ENCODE measurements at places on chromosomes 4 and X.

GRCh38 chr4:2412534-2412884 is 5.9 kb downstream of the ZFYVE28 start:
- peak; percentile 38 for DNase-seq

GRCh38 chr4:88223516-88223915 is 60.8 kb downstream of the PPM1K start:
- no peak for DNase-seq

GRCh38 chr4:137576446-137576845 is 44.2 kb upstream of the PCDH18 start:
- DNase-seq: no peak

- no peak for DNase-seq
These were observed 1016.1 kb upstream of the PCDH7 start for GRCh38 chr4:29704059-29704458.

DNA sequence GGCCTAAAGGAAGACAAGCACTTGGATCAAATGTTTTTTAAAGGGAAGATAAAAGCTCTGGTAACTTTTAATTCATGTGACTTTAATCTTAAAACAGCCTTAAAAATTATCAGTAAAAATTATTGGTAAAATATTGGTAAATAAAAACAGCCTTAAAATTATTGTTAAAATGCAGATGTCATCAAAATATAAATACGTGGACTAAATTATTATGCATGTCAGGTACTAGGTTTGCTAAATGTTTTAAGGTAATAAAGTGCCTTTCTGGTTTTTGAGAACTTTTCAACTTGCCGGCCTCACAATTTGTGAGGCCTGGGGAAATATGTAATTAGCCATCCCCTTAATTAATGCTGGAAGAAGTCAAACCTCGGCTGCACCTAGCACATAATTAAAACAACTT is 147.7 kb downstream of the PRR32 start:
- DNase-seq: no peak

DNA sequence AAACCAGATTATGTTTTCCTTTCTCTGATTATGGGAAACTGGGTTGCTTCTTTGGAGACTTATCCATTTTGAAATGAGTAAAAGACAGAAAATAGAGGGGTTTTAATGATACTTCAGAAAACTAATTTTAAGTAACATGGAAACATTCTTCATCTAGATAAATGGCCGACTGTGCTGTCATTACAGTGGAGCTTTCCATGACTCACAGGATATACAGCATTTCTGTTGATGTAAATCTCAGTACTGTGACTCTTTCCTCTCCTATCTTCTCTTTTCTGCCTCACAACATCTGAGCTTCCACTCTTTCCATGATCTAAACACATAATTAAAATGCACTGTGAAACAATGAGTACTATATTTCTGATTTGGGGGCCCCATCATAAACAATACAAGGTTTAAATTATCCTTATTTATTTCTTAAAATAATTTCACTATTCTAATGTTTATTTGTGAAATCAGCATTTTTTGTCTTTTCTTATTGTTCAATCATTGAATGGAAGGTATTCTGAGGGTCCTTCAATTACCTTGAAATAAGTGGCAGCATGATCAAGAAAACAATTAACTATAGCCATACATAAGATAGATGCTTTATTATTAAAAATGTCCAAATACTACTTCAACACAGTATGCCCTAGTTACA is 19.3 kb downstream of the SEC24D start:
- DNase-seq: no peak

- DNase-seq: peak; percentile 53
These were observed 28.5 kb downstream of the TBCK start for GRCh38 chr4:106287353-106287969.

DNA sequence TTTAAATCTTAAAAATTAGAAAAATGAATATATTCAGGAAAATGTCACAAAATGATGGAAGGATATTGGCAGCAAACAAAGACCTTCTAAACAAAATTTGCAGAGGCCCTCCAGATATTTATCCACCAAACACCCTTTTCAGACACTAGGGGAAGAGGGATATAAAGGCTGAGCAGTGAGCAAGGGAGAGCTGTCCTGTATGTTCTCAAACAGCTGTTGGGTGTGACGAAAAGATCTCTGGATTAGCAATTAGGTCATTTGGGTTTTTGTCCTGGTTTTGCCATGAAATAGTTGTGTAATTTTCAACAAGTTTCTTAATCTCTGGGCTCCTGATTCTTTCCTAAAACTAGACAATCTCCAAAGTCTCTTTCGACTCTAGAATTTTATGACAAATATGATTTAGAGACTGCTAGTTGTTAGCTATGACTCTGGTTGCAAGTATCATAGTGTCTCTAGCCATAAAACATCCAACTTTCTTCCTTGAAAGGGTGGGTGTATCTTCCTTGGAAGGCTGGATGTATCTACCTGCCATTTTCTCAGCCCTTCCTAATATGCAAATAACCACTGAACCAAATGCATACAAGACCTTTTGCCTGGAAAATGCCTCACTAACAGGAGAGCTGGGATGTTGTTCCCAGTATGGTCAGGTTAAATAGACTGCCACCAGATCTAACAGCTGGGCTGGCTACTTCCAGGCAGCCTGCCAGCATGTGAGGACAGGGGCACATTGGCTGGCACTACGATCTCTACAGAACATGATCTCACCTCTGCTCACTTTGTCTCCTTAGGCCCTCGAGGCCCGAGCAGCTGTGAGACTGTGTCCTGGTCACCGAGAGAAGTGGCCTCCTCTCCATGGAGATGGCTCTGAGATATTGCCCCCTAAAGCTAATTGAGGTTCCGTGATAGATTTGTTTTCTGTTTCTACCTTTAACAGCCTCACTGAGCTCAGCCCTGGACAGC is 225.5 kb upstream of the JADE1 start:
- DNase-seq: peak; percentile 42

DNA sequence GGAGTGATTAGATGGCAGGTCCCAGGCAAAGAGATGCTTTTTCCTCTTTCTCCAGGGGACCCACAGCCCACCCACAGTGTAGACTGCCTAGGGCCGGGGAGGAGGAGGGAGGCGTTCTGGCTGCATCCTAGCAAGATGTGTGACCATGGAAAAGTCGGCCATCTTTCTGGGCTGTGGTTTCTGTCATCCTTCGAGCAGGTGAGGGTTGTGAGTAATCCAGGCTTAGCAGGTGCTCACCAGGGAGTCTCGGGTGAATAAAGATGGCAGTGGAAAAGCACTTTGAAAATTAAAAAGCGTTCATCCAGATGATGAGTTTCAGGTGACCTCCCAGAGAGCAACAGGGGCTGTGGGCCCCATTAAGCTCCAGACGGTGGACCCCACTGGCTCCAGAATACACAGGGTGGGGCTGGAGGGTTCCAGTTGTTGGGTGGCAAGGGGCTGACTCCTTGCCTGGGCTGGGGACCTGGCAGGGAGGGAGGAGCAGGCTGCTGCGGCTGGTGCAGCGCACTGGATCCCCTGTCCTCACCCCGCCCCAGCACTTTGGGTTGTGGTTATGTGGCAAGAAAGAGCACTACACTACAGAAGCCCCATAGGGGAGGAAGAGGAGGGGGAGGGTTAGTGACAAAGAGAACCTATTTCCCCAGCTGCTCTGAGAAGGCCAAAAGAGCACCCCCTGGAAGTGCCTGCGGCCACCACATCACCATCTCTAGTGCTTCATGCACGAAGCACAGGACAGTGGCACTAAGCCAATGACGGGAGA is 23.7 kb downstream of the ELF4 start:
- no peak for DNase-seq

- no peak for DNase-seq
These were observed 12.3 kb upstream of the YIPF7 start for GRCh38 chr4:44663539-44664263.

- DNase-seq: no peak
These were observed 15.2 kb downstream of the CAPN6 start for GRCh38 chrX:111254896-111255693.

DNA sequence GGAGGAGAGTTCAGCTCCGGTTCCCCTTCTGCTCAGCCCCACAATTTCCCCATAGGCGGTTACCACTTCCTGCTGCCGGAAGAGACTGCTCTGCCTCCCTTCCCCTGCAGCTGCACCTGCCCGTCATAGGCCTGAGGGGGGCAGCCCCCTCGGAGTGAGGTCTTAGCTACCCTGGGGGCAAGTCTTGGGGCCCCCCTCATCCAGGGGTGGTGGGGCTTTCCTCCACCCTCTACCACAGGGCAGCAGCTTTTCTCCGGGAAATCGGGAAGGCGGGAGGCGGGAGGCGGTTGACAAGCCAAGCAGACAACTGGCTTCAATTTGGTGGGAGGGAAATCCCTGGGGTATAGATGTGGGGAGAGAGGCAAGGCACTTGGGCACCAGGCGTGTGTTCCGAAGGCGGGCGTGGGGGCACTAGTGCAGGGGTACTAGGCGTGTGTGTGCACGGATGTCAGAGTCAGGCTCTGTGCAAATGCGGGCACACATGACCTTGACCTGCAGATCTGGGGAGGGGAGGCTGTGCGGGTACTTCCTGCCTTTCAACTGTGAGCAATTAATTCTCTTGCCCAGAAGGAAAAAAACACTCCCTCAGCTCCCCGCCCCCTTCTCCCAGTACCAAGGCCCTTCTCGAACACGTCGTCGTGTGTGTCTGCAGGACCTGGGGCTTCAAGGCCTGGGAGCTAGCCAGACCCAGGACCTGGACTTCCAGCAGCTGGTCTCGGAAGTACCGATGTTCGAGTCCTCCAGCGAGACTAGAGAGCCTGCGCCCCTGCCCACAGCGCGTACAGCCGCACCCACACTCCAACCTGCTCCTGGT is 1.0 kb upstream of the ARHGAP4 start:
- DNase-seq: peak; percentile 30

Data from erythroblast (primary cell).